Fibroblast of skin of left quadriceps (primary cell): ENCODE measurements at places on chromosomes 1 and 21.
A peak's percentile ranks its signal among the peaks of the same experiment; 100 is the strongest.

GRCh38 chr1:222123111-222123510 lies 381.2 kb upstream of the DUSP10 start:
- DNase-seq = no peak

- DNase-seq = peak; percentile 76
Measured at GRCh38 chr1:66331658-66332547, 202.1 kb upstream of the SGIP1 start.

DNA sequence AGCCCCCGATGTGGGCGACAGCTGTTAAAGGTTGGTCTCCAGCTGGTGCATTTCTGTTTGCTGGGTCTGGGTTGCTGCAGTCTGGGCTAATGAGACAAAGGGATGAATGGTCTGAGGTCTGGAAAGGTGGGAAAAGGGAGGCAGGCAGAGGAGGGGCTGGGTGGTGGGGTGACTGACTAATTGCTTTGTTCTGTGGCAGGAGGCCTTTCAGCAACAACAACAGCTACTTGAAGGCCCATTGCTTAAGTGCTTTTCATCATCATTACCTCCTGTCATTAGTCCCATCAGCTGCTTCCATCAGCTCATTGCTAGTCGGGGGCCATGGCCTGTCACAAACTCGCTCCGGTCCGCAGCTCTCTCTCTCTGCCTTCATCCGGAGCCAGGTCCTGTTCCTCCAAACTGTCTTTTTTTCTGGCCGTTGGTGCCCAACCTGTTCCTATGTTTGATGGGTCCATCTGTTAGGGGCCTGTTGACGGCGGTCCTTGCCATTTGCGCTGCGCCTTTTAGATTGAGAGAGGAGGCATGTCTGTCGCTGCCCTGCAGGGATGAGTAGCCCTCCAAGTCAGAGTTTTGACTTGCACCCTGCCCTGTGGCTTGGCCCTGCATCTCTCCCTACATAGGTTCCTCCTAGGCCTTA lies 105.6 kb upstream of the PLXNA2 start:
- no peak for DNase-seq

DNA sequence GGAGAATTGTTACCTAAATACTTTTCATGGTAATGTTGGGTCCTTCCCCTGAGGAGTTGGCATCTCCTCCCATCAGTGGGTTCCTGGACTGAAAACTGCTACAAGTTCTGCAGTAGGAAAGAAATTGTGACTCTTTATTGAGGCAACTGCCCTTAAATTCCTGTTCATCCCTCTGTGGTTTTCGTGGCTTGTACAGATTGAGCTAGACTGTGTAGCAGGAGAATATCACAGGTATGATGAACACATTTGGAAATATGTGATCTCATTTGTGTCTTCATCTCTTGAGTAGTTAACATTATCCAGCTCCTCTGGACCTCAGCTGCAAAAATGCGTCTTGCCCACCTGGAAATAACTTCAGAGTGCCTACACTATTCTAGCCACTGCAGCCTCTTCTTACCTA lies 390.6 kb downstream of the PTPRC start:
- DNase-seq = peak; percentile 25

- DNase-seq = no peak
Measured at GRCh38 chr1:10316752-10317151, 82.1 kb upstream of the PGD start.

GRCh38 chr21:35211782-35212181 lies 162.7 kb upstream of the RUNX1 start:
- no peak for DNase-seq

GRCh38 chr1:222889440-222889839 lies 74.6 kb downstream of the DISP1 start:
- DNase-seq = no peak
